Thoracic aorta (tissue), 2 donors: ENCODE measurements at places on chromosomes 3 and 15. TPM values are rescaled to one million over a fixed set of nuclear protein-coding genes. Genes with fewer than 3 reads are reported as not detected.

DNA sequence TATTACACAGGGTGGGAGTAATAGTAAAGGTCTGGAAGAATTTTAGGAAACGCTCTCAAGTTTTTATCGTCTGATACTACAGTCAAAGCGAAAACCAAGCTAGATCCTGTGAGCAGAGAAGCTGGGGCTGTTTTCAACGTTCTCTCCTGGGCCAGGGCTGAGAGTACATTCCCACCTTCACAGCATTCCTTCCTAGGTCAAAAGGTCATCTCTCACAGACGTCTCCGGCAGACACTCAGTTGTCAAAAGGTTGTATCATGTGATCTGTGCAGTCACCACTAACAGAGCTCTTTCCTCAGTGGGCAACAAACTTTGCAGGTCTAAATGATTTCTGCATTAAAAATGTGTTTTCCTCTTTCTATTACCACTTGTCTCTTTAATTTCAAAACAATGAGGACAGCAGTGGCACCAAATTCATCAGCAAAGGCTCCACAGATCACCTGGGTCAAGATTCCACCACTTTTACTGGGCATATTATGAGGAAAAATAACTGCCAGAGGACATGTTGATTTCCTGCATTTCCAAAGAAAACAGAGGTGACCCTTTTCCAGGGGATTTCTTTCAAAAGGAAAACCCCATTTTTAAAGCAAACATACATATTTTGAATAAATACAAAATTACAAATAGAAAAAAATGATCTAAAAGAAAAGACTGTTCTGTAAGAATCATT is 41.9 kb downstream of the MEIS2 start:
- H3K36me3 ChIP-seq = no peaks in the 10 kb centered on the region
- H3K27me3 ChIP-seq = no peaks in the 10 kb centered on the region
- no peak overlapping the region for H3K4me3 ChIP-seq
- peak overlapping the region; percentile 3 for H3K27ac ChIP-seq
- no peak for DNase-seq

The MST1R gene
- 3.7 TPM for total RNA-seq

DNA sequence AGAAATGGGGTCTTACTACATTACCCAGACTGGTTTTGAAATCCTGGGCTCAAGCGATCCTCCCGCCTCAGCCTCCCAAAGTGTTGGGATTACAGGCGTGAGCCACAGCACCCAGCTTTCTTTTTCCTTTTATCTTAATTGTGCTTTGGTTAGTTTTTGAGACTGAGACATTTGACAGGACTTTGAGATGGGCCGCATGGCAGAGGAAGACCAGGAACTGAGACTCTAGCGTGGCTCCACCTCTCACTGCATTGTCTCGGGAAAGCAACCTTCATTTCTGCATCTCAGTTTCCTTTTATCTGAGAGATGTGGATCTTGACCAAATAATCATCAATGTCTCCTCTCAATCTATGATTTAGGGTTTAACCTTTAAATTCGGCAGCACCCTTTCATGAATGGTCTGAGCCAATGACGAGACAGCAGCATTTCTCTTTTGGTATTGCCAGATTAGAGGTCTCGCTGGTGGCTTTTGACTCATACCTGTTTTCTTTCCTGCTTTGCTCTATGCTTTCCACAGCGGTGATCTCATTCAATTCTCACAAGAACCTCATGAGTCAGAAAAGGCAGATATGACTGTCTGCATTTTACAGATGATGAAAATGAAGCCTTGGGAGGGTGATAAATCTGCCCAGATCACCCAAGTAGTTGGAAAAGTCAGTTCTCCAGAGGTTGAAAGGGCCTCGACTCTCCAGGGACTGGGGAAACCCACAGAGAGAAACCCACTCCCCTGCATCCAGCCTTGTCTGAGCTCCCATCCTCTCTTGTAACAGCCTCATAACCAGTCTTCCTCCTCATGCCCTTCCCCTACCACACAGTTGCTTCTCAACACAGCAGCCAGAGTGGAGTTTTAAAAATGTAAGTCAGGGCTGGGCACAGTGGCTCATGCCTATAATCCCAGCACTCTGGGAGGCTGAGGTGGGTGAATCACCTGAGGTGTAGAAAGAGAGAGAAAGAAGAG is 84.8 kb upstream of the FOXB1 start:
- no peak overlapping the region for H3K4me3 ChIP-seq
- no peak overlapping the region for H3K27ac ChIP-seq
- no peak for DNase-seq
- H3K36me3 ChIP-seq = no peaks in the 10 kb centered on the region
- no peaks in the 10 kb centered on the region for H3K4me1 ChIP-seq

The IQCF5 gene
- total RNA-seq = not detected

The GOLGA6D gene
- total RNA-seq = not detected

The P2RY12 gene
- 10.7 TPM for total RNA-seq

DNA sequence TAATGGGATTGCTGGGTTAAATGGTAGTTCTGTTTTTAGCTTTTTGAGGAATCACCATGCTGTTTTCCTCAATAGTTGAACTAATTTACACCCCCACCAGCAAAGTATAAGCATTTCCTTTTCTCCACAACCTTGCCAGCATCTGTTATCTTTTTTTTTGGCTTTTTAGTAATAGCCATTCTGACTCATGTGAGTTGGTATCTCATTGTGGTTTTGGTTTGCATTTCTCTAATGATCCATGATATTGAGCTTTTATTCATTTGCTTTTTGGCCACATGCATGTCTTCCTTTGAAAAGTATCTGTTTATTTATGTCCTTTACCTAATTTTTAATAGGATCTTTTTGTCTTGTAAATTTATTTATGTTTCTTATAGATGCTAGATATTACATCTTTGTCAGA is 288.2 kb downstream of the EPHA6 start:
- no peak for DNase-seq
- no peak overlapping the region for H3K4me3 ChIP-seq
- no peaks in the 10 kb centered on the region for H3K27me3 ChIP-seq
- H3K4me1 ChIP-seq = no peaks in the 10 kb centered on the region

The THSD4 gene
- total RNA-seq = 150 TPM

The RTP3 gene
- total RNA-seq = not detected

GRCh38 chr15:74127255-74127953 is 3.0 kb upstream of the ISLR2 start:
- H3K4me1 ChIP-seq = peaks cover 33% of the 10 kb centered on the region
- H3K4me3 ChIP-seq = peak overlapping the region; percentile 65
- DNase-seq = peak; percentile 61
- peaks cover 34% of the 10 kb centered on the region for H3K27me3 ChIP-seq
- no peak overlapping the region for H3K27ac ChIP-seq

The SEMA6D gene
- total RNA-seq = 15.3 TPM

DNA sequence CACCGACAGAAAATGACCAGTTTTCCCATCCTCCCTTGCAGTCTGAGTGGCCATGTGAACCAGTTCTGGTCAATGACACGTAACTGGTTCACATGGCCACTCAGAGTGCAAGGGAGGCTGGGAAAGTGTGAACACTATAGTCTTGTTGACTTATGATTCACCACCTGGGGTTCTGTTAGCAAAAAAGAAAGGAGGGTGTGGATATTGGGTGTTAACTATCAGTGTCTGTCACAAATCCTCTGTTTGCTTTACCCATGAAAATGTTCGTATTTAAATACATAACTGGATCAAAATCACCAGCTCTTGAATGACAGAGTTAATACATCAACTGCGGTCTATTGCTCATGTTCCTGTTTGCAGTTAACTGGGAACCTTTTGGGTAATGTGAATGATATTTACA is 92.3 kb downstream of the ADAMTSL3 start:
- H3K36me3 ChIP-seq = no peaks in the 10 kb centered on the region
- H3K4me1 ChIP-seq = peaks cover 23% of the 10 kb centered on the region
- H3K27ac ChIP-seq = peak overlapping the region; percentile 48

DNA sequence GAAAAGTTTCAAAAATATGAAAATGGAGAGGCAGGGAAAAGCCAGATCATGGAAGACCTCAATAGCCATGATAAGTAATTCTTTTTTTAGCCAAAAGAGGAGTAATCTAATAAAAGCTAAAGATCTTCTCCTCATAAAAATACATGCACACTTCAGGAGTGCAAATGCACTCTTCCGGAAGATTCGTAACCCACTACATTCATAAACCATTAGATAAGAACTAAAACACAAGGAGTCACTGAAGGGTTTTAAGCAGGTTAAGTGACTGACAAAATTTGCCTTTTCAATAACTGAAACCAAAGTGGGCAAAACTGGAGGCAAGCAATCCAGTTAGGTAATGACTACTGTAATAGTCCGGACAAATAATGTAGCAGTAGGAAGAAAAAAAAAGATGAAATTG is 46.0 kb downstream of the UBE3A start:
- H3K27ac ChIP-seq = no peak overlapping the region
- H3K36me3 ChIP-seq = no peaks in the 10 kb centered on the region
- no peaks in the 10 kb centered on the region for H3K27me3 ChIP-seq
- DNase-seq = no peak
- peaks cover 9% of the 10 kb centered on the region for H3K4me1 ChIP-seq
- no peak overlapping the region for H3K4me3 ChIP-seq

The OIP5 gene
- not detected for total RNA-seq

DNA sequence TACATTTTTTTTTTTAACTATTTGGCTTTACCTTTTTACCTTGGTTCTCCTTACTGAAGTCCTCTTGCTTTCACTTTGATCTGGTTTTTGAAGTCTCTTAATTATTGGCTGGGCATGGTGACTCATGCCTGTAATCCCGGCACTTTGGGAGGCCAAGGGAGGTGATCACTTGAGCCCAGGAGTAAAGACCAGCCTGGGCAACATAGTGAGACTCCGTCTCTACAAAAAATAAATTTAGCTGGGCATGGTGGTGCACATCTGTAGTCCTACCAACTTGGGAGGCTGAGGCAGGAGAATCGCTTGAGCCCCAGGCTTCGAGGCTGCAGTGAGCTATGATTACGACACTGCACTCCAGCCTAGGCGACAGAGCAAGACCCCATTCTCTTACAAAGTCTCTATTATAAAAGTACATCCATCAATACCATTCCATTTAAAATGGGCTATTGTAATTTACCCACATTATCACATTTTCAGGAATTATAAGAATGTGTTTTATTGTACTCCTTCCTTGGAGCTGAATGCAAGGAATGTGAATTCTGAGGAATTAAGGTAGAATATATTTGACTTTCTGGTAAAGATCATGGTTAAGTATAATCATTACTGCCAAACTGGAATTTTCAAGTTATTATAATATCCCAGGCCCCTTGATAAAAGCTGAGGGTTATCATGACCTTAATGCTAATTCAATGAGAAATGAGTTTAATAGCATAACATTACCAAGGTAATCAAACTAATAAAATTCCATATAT is 49.0 kb downstream of the MSL2 start:
- H3K27ac ChIP-seq = no peak overlapping the region
- no peaks in the 10 kb centered on the region for H3K27me3 ChIP-seq
- no peak for DNase-seq

- H3K27me3 ChIP-seq = no peaks in the 10 kb centered on the region
- H3K4me1 ChIP-seq = no peaks in the 10 kb centered on the region
- H3K36me3 ChIP-seq = no peaks in the 10 kb centered on the region
- no peak overlapping the region for H3K27ac ChIP-seq
- no peak for DNase-seq
Observed at GRCh38 chr3:190860521-190860920, 2.0 kb downstream of the GMNC start.

GRCh38 chr3:53100818-53101466 is 29.3 kb downstream of the RFT1 start:
- peaks cover 25% of the 10 kb centered on the region for H3K36me3 ChIP-seq
- no peaks in the 10 kb centered on the region for H3K27me3 ChIP-seq
- no peak overlapping the region for H3K4me3 ChIP-seq
- no peak overlapping the region for H3K27ac ChIP-seq

DNA sequence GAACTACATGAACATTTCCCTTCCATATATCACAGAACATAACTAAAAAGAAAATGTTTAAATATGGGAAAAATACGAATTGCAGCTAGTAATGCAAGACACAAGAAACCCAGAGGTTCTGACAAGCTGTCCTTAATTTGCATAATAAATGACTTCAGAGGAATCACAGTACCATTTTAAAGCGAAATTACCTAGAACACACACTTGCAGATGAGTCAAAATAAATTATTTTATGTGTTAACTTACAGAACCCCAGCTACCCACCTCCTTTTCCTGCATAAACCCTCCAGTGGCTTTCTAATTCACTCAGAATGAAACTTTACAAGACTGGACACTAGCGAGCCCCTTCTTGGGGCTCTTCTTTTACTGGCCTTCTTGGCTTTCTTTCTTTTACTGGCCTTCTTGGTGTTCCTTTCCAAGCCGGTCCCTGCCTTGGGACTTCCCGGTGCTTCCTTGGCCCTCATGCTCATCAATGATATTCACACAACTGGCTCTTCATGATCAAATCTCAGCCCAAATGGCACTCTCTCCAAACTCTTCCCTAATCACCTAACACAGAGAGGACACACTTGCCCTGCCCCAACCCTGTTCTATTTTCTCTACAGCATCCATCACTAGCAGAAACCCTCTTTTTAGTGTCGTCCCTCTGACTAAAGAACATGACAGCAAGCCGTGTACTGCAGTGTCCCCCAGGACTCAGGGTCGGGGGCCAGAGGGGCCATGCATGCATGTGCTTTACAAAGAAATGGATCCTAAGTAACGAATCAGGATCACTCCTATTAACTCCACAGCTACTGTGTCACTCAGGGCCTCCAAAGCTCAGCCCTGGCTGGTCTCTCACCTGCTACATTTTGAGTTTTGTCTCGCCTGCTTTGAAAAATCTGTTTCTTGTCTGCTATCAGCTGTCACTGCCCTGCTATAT is 4.8 kb downstream of the CHSY1 start:
- peak overlapping the region; percentile 40 for H3K4me3 ChIP-seq
- peak overlapping the region; percentile 12 for H3K27ac ChIP-seq
- no peaks in the 10 kb centered on the region for H3K27me3 ChIP-seq

- no peak overlapping the region for H3K4me3 ChIP-seq
- no peak for DNase-seq
- no peaks in the 10 kb centered on the region for H3K36me3 ChIP-seq
- H3K27ac ChIP-seq = peak overlapping the region; percentile 39
Observed at GRCh38 chr3:125137358-125138033, 75.1 kb downstream of the SLC12A8 start.
